ENCODE measurements at places on chromosomes 16 and 17.
A peak's percentile ranks its signal among the peaks of the same experiment; 100 is the strongest.

GRCh38 chr17:43733956-43734355, 24.6 kb downstream of the SOST start:
- no peak for DNase-seq

- no peak for DNase-seq
These were observed 20.6 kb upstream of the ADGRG1 start for GRCh38 chr16:57607676-57608461.

- DNase-seq: no peak
These were observed 54.8 kb downstream of the PSMD12 start for GRCh38 chr17:67311575-67311974.

- peak; percentile 39 for DNase-seq
These were observed 7.0 kb downstream of the ATPAF2 start for GRCh38 chr17:18031955-18032354.

DNA sequence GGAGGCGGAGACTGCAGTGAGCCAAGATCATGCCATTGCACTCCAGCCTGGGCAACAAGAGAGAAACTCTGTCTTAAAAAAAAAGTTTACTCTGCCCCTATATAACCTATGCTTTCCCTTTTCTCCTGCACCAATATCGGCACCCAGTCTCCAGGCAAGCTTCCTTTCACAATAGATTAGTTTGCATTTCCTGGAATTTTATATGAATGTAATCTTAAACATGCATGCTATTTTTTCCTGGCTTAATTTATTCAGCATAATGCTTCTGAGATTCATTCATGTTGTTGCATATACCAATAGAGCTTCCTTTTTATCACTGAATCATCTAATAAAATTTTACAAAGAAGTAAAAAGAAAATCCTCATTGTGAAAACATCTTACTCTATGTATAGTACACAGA, 59.4 kb downstream of the USP32 start:
- no peak for DNase-seq

GRCh38 chr17:77325577-77326075, 184.9 kb downstream of the SEC14L1 start:
- peak; percentile 64 for DNase-seq

GRCh38 chr16:86799367-86799766, 221.0 kb downstream of the FOXL1 start:
- DNase-seq: no peak

GRCh38 chr17:924711-925475, 54.7 kb downstream of the NXN start:
- no peak for DNase-seq

DNA sequence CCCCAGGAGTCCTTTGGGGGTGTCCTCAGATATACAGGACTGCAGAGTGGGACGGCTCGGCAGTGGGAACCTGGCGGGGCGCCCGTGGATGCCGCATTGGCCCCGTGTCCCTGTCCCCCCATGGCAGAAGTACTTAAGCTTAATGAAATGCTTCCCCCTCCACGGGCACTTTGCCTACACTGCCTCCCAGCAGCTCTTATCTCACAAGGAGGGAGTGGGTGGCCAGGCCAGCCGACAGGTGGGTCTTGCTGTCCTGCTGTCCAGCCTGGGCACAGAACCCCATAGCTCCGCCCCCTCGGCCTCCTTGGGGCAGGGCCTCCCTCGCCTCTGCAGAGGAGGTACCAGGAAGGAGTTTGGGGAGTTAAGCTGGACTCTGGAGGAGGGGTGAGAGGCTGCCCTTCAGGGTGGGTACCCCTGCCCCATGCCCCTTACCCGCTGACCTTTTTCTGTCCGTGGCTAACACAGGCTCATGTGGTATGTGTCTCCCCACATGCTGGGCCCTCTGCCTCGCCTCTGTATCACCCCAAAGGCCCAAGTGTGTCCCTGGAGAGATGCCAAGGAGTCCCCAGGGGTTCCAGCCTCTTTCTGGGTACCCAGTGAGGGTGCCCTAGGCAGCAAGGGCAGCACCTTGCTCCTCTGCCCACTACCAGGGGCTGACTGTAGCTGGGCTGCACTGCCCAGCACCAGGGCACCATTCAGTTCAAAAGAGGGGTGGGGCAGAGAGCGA, 8.7 kb downstream of the THRA start:
- DNase-seq: no peak

DNA sequence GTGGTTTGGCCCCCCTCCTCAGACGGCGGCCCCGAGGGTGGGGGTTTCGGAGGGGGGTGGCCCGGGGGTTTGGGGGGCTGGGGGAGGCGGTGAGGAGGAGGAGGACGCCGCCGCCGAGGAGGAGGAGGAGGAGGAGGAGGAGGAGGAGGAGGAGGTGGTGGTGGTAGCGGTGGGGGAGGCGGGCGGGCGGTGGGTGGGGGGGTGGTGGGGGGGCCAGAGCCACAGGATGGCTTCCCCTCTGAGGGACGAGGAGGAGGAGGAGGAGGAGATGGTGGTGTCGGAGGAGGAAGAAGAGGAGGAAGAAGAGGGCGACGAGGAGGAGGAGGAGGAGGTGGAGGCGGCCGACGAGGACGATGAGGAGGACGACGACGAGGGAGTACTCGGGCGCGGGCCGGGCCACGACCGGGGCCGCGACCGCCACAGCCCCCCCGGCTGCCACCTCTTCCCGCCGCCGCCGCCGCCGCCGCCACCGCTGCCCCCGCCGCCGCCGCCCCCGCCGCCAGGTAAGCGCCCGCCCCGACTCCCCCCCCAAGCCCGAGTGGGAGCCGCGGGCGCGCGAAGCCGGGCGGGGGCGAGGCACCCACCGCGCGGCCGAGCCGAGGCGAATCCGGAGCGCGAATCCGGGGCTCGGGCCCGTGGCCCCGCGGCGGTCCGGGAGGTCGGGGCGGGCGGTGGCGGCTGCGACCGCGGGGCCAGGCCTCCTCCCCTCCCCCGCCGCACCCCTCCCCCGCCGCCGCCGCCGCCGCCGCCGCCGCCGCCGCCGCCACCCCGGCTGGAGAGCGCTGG, 3.8 kb upstream of the CHD3 start:
- DNase-seq: no peak

GRCh38 chr16:49576173-49576494, 202.5 kb downstream of the C16orf78 start:
- DNase-seq: no peak

DNA sequence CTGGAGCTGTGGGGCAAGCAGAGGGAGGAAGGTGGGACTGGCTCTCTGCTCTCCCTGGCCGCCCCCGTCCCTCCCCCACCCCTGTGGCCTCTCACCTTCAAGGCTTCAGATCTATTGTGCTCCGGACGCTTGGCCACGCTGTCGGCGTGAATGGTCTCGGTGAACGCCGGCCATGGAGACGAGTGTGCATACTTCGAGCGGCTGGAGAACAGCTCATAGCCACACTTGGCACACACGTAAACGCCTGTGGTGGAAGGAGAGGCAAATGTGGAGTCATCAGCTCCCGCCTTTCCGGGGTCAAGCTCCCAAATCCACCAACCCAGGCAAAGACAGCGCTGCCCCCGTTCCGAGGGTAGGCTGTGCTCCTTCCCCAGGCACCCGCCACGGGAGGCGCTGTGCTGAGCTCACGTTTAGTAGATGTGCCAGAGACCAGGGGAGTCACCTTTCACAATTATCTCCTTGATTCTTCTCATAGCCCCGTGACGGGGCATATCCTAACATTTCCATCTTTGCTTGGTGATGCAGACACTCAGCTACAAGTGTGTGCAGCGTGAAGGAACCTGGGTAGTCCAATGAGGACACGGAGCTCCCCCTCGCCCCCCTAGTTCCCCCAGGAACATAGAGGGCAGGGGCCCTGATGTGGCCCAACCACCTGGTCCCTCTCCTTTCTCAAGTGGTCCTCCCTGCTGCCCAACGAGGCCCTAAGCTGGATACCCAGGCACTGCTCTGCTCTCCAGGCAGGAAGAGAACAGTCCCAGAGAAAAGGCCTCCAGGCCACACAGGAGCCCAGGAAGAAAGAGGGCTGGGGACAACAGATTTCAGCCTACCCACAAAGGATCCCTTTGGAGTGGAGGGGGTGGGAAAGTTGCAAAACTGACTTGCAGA, 1.6 kb downstream of the MSRB1 start:
- peak; percentile 40 for DNase-seq

GRCh38 chr17:74274709-74275340, 791 bp downstream of the DNAI2 start:
- DNase-seq: no peak

- peak; percentile 72 for DNase-seq
These were observed 119.4 kb downstream of the FOXL1 start for GRCh38 chr16:86697715-86698114.

DNA sequence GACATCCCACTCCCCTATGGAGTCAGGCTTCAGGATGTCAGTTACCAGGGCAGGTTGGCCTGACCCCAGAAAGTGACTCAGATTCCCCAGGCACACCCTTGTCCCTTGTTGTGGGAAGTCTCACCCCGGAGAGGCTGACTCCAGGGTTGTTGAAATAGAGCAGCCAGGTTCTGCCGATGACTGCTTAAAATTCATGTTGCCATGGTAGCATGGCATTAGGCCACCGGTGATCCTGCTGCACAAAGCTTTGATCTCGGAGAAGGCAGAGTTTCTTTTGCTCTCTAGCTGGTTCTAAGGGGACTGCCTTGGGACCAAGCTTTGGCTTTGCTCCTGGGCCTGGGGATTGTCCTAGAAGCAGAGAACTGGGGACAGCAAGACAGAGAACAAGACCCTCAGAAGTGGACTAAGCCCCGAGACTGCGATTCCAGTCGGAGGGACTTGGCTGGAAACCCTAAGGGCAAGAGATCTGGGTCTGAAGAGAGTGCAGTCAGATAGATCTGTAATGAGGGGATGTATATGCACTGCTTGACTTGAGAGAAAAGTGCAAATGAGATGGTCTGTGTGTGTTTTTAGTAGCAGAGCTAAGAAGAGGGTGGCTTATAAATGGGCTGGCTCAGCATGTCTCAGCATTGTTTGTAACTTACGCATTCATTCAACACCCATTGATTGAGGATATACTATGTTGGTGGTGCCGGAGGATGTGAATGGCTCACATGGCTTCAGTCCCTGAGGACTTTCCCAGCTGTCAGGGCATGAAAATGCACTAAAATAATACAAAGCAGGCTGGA, 106.9 kb downstream of the RGS9 start:
- DNase-seq: peak; percentile 36

GRCh38 chr16:6573577-6573976, 759.1 kb upstream of the RBFOX1 start:
- DNase-seq: no peak

GRCh38 chr16:69324013-69324531, 6.3 kb downstream of the PDF start:
- no peak for DNase-seq
